Activated CD4-positive, alpha-beta T cell treated with anti-CD3 and anti-CD28 coated beads for 36 hours (primary cell): ENCODE measurements at places on chromosomes 7 and 10. TPM values are rescaled to one million over a fixed set of nuclear protein-coding genes. Genes with fewer than 3 reads are reported as not detected.

GRCh38 chr10:35059481-35059880, 30.7 kb downstream of the CUL2 start:
- H3K36me3 ChIP-seq = peaks cover 27% of the 10 kb centered on the region
- no peaks in the 10 kb centered on the region for H3K27me3 ChIP-seq
- no peak for DNase-seq
- H3K27ac ChIP-seq = no peak overlapping the region

DNA sequence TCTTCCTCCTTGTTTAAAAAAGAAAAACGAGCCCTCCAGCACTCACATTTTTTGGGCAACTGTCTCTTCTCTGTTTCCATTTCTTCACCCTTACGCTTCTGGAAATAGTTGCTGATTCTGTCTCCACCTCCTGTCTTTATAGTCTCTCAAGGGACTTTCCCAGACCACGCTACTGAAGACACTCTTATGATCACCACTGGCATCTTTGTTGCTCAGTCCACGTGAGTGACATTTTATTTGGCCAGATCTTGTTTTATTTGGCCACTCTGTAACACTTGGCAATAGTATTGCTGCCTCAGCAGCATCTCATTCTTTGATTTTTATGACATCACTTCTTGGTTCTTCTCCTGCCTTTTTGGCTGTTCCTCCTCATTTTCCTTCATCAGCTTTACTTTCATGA, 21.6 kb upstream of the NME8 start:
- no peaks in the 10 kb centered on the region for H3K36me3 ChIP-seq
- DNase-seq = no peak
- H3K27ac ChIP-seq = no peak overlapping the region
- peaks cover 11% of the 10 kb centered on the region for H3K27me3 ChIP-seq
- H3K4me1 ChIP-seq = peaks cover 14% of the 10 kb centered on the region

- no peaks in the 10 kb centered on the region for H3K27me3 ChIP-seq
- DNase-seq = no peak
Observed at GRCh38 chr10:106557951-106558733, 606.4 kb downstream of the SORCS1 start.

DNA sequence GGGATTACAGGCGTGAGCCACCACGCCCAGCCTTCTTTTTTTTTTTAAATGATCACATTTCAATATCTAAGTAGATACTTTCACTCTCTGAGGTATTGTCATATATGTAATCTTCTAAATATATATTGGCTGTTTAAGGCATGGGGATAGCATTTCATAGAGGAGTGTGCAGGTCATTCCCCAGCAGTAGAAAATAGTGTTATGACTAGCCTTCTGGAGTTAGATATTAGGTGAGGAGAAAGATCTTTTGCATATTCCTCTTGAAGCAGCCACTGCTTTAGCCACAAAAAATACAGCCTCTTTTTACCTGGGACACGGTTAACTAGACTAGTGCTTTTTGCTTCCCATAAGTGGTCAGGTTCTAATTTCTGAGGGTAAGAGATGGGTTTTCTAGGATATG, 28.9 kb downstream of the ADD3 start:
- H3K27me3 ChIP-seq = no peaks in the 10 kb centered on the region
- H3K4me3 ChIP-seq = no peak overlapping the region
- peak overlapping the region; percentile 75 for H3K27ac ChIP-seq

KNDC1 gene
- total RNA-seq = not detected

RAB11FIP2 gene
- 12.5 TPM for total RNA-seq

FAM221A gene
- 5.3 TPM for total RNA-seq

GIMAP7 gene
- 36.9 TPM for total RNA-seq

EBLN1 gene
- total RNA-seq = not detected
